Activated T-helper 2 cell treated with anti-CD3 and anti-CD28 coated beads, Interferon-gamma antibody, Interleukin-2, Interleukin-4, amounts not matched to agents 10 μg/mL and 5 μg/mL and 100 μg/mL, durations not matched to agents 14 hours and 24 hours and 36 hours (primary cell): ENCODE measurements at places on chromosomes 11 and 22. TPM values are rescaled to one million over a fixed set of nuclear protein-coding genes. Genes with fewer than 3 reads are reported as not detected.

DNA sequence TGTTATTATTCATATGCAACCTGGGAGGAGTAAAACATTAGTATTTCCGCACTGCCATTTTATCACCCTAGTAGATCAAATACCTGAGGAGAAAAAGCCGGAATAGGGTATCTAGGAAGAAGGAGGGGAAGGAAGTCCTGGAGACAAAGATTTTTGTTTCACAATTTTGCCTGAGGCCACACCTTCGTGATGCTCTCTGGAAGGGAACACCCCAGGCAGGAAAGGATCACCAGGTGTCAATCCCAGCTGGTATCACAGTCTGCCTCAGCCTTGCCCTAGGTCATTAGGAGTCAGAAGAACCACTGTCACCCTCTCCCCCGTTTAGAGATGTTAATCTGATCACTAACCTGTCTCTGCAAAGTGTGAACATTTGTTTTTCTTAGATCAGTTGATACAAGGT lies 35.4 kb upstream of the IGSF9B start:
- peaks cover 4% of the 10 kb centered on the region for H3K27me3 ChIP-seq
- peaks cover 7% of the 10 kb centered on the region for H3K4me1 ChIP-seq
- no peaks in the 10 kb centered on the region for H3K36me3 ChIP-seq
- H3K4me3 ChIP-seq, result no peak overlapping the region

GRCh38 chr11:69535908-69536307 lies 54.4 kb downstream of the LINC01488 start:
- no peak overlapping the region for H3K4me3 ChIP-seq
- DNase-seq, result no peak
- no peak overlapping the region for H3K27ac ChIP-seq
- H3K4me1 ChIP-seq, result no peaks in the 10 kb centered on the region
- H3K27me3 ChIP-seq, result peaks cover 3% of the 10 kb centered on the region
- H3K36me3 ChIP-seq, result no peaks in the 10 kb centered on the region

DNA sequence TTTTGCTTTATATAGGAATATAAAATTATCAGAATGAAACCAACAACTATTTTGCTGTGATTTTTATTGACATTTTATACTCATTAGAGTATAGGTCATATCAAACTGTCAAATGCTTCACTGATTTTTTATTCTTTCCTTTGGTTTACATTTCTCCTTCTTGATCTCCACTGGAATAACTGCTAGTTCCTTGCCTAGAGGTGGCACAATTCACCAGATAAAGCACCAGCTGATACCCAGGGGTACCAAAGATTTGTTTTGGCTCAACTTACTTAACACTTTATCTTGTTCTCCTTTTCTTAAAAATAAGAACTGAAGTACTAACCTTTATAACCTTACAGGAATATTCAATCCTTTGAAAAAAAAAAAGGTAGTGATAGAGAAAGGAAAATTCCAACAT lies 725.1 kb upstream of the CHORDC1 start:
- no peaks in the 10 kb centered on the region for H3K36me3 ChIP-seq
- H3K4me1 ChIP-seq, result no peaks in the 10 kb centered on the region
- no peak for DNase-seq
- no peak overlapping the region for H3K4me3 ChIP-seq

GRCh38 chr11:132862933-132863332 lies 669.4 kb downstream of the OPCML start:
- no peaks in the 10 kb centered on the region for H3K36me3 ChIP-seq
- H3K27ac ChIP-seq, result no peak overlapping the region
- no peak for DNase-seq
- H3K4me3 ChIP-seq, result no peak overlapping the region

DNA sequence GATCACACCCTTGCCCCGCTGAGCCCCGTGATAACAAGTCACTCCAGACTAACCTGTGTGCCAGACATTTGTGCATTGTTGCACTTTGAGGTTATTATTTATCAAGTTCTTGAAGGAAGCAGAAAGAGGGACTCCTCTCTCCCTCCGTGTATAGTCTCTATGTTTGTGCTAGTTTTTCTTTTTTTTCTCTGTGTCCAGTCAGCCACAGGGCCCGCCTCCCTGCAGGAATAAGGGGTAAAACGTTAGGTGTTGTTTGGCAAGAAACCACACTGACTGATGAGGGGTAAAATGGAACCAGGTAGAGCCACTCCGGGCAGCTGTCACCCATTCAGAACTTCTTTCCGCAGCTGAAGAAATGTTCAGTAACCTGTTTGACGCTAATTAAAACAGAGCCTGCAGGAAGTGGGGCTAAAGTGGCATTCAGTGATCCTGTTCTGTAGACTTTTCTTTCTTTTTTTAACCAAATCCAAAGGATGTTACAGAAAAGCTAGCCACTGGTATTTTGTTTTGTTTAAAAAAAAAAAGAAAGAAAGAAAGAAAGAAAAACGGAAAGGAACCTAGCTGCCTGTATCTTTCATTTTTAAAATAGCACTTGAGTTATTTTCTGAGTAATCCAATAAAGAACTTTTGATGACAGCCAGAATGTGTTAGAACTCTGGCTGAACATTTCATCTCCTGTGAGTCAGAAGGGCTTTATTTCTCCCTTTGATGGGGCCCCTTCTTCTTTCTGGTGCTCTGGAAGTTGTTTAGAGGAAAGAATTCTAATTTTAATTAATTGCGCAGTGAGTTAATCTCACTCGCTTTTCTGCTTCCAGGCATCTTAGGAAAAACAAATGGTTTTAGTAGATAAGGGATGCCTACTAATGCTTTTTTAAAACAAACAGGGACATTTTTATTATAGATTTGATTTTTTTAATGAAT lies 58.2 kb downstream of the COMMD9 start:
- no peak overlapping the region for H3K27ac ChIP-seq
- H3K4me1 ChIP-seq, result no peaks in the 10 kb centered on the region
- H3K4me3 ChIP-seq, result no peak overlapping the region
- H3K36me3 ChIP-seq, result no peaks in the 10 kb centered on the region

DNA sequence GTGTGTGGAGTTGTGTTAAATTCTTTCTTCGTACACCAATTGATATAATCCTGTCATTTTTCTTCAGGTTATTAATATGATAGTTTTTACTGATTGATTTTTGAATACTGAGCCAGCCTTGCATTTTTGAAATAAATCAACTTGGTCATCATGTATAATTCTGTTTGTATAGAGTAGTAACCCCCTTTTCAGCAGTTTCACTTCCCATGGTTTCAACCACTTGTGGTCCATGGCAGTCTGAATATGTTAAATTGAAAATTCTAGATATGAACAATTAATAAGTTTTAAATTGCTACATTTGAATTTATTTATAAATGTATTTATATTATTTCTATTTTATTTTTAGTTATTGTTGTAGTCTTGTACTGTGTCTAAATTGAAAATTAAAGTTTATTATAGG lies 32.6 kb downstream of the MS4A6A start:
- no peaks in the 10 kb centered on the region for H3K36me3 ChIP-seq
- DNase-seq, result no peak
- no peaks in the 10 kb centered on the region for H3K4me1 ChIP-seq
- H3K4me3 ChIP-seq, result no peak overlapping the region

DNA sequence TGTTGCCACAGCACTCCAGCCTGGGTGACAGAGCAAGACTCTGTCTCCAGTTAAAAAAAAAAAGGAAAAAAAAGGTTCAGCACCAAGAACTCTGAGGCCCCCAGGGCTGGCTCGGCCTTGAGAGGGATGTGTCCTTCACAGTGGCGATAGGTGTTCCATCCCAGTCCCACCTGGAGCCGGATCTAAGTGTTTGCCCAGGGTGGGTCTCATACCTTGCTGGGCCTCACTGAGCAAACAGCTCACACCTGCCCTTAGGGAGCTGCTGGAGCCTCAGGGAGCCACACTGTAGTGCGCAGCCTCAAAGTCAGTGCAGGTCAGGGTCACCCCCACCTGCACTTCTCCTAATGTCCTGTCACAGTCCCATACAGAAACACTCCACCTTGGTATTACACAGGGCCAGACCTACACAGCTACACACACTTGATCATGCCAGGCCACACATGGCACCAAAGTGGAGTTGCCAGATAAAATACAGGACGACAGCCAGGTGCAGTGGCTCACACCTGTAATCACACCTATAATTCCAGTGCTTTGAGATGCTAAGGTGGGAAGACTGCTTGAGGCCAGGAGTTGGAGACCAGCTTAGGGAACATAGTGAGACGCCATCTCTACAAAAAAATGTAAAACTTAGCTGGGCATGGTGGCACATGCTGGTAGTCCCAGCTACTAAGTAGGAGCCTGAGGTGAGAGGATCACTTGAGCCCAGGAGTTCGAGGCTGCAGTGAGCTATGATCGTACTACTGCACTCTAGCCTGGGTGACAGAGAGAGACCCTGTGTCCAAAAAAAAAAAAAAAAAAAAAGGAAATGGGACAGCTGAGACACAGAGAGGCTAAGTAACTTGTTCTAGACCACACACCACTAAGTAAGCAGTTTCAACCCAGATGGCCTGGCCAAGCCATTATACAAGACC lies 7.3 kb downstream of the STARD10 start:
- H3K36me3 ChIP-seq, result no peaks in the 10 kb centered on the region
- H3K4me1 ChIP-seq, result peaks cover 14% of the 10 kb centered on the region
- no peak overlapping the region for H3K4me3 ChIP-seq
- no peak for DNase-seq
- H3K27me3 ChIP-seq, result no peaks in the 10 kb centered on the region

GRCh38 chr11:118051136-118051610 lies 25.7 kb upstream of the TMPRSS4 start:
- H3K27ac ChIP-seq, result peak overlapping the region; percentile 94
- H3K4me3 ChIP-seq, result peak overlapping the region; percentile 2
- H3K36me3 ChIP-seq, result no peaks in the 10 kb centered on the region
- peaks cover 61% of the 10 kb centered on the region for H3K4me1 ChIP-seq

GRCh38 chr22:50236731-50237409 lies 8.0 kb downstream of the TUBGCP6 start:
- H3K36me3 ChIP-seq, result peaks cover 42% of the 10 kb centered on the region
- H3K4me3 ChIP-seq, result no peak overlapping the region
- H3K4me1 ChIP-seq, result peaks cover 5% of the 10 kb centered on the region
- no peak for DNase-seq
- H3K27ac ChIP-seq, result no peak overlapping the region

DNA sequence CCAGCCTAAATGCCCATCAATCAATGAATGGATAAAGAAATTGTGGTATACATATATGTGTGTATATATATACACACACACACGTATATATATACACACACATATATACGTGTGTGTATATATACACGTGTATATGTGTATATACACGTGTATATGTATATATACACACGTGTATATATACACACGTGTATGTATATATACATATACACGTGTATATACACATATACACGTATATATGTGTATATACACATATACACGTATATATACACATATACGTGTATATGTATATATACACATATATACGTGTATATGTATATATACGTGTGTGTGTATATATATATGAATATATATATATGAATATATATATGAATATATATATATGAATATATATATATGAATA lies 54.1 kb downstream of the C2CD3 start:
- H3K27ac ChIP-seq, result no peak overlapping the region
- H3K27me3 ChIP-seq, result no peaks in the 10 kb centered on the region
- H3K4me1 ChIP-seq, result no peaks in the 10 kb centered on the region
- no peak overlapping the region for H3K4me3 ChIP-seq
- H3K36me3 ChIP-seq, result peaks cover 64% of the 10 kb centered on the region

DNA sequence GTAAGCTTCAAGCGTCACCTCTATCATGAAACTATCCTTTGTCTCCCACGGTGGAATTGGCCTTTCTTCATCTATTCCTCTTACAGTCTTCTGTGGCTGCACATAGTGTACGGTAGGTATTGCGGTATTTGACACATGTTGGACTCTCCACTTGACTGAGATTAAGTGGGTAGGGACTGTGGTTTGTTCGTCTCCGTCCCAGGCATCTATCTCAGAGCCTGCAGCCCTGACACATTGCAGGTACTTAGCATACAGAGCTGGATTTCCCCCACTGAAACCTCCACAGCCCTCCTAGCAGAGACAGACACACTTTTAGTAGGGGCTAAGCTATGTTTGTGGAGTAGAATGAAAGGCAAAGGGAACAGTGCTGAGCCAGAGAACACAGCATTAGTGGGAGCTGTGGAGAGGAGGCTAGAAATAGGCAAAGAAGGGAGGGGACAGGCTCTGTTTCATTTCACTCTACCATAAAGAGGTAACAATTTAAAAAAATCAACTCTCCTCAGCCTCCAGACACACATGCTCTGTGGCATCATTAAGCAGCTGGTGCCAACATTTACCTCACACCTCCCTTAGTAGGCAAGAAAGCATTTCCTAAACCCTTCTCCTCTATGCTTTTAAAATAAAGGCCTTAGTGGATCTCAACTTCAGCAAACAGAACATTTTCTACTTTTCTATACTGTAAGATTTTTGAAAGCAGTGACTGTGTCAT lies 277.5 kb downstream of the KIRREL3 start:
- no peaks in the 10 kb centered on the region for H3K4me1 ChIP-seq
- no peak for DNase-seq
- no peaks in the 10 kb centered on the region for H3K36me3 ChIP-seq
- no peak overlapping the region for H3K27ac ChIP-seq
- H3K27me3 ChIP-seq, result no peaks in the 10 kb centered on the region

GRCh38 chr11:64021757-64022093 lies 14.0 kb upstream of the FLRT1 start:
- H3K4me1 ChIP-seq, result no peaks in the 10 kb centered on the region
- H3K27me3 ChIP-seq, result peaks cover 3% of the 10 kb centered on the region
- DNase-seq, result no peak

DNA sequence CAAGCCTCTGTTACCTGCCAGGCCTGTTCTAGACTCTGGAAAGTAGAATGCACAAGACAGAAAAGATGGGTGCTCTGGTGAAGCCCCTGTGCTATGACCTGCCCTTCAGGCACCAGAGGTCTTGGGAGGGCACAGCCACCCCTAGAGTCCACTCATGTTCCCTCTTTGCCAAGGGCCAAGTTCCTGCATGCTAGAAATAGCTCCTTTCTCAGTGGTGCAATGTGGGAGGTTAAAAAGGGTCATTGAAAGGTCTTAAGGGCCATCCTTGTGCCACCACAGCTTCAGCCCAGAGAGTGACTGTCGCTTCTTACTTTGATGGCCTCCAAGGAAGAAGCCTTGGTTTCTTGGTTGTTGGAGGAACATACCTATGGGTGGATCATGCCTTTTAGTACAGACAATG lies 84.6 kb upstream of the PARVA start:
- no peak overlapping the region for H3K27ac ChIP-seq
- H3K36me3 ChIP-seq, result no peaks in the 10 kb centered on the region
- H3K4me1 ChIP-seq, result peaks cover 12% of the 10 kb centered on the region
- H3K27me3 ChIP-seq, result no peaks in the 10 kb centered on the region

APOL2 gene
- 54.7 and 55.4 TPM in 2 replicates for total RNA-seq

PHOX2A gene
- not detected in 2 replicates for total RNA-seq
